ENCODE measurements at places on chromosomes 1 and 21.

- no peak for DNase-seq
Measured at GRCh38 chr1:190001187-190001586, 476.5 kb downstream of the BRINP3 start.

DNA sequence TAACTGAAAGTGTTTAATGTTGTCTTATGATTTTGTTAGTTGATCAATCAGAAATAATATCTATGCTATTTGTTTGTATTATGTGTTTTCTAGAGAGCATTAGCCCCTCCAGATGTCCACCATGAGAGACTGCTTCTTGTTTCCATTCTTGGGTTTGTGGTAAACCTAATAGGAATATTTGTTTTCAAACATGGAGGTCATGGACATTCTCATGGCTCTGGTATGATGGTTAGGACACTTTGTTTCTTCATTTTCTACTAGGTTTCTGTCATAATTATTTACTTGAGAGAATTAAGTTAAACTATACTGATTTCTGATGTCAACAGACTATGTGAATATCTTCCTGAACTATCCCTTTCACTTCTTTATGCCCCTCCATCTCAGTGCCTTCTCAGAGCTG, 16.1 kb downstream of the SLC30A7 start:
- no peak for DNase-seq

DNA sequence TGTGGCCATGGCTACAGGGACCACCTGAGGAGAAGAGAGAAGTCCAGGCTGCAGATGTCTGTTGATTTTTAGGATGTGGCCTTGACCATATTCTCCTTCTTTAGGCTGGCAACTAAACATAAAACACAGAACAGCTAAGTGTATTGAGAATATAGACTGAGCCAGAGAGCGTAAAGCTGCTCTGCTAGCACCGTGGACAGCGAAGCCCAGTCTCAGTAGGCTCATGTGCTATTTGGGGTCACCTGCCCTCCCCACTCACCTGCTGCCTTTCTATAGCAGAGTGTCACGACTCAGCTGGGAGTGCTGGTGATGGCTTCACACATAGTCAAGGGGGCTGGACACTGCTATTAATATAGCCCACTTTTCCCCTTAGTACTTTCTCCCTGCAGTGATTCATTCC, 278.5 kb downstream of the KCNH1 start:
- no peak for DNase-seq

DNA sequence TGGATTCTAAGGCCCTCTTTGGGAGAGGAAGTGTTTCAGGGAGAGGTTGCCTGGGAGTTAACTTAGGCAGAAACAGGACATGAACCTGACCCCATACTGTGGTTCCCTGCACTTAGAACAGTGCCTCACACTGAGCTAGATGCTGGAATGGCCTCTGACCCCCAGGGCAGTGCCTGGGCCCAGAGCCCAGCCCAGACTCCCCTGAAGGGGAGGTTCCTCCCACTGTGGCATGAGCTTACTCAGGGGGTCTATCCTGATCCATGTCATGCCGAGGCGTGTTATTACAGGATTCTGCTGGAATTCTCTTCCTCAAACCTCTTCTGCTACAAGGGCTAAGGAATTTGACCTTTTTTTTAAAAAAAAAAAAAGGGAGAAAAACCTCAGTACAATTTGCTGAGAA, 72.2 kb downstream of the MRPL37 start:
- no peak for DNase-seq

- no peak for DNase-seq
Measured at GRCh38 chr1:13620825-13621224, 37.2 kb downstream of the PDPN start.

- peak; percentile 88 for DNase-seq
Measured at GRCh38 chr1:201649761-201650622, 111.1 kb downstream of the NAV1 start.

- DNase-seq: no peak
Measured at GRCh38 chr1:16967962-16968361, 12.5 kb downstream of the MFAP2 start.

DNA sequence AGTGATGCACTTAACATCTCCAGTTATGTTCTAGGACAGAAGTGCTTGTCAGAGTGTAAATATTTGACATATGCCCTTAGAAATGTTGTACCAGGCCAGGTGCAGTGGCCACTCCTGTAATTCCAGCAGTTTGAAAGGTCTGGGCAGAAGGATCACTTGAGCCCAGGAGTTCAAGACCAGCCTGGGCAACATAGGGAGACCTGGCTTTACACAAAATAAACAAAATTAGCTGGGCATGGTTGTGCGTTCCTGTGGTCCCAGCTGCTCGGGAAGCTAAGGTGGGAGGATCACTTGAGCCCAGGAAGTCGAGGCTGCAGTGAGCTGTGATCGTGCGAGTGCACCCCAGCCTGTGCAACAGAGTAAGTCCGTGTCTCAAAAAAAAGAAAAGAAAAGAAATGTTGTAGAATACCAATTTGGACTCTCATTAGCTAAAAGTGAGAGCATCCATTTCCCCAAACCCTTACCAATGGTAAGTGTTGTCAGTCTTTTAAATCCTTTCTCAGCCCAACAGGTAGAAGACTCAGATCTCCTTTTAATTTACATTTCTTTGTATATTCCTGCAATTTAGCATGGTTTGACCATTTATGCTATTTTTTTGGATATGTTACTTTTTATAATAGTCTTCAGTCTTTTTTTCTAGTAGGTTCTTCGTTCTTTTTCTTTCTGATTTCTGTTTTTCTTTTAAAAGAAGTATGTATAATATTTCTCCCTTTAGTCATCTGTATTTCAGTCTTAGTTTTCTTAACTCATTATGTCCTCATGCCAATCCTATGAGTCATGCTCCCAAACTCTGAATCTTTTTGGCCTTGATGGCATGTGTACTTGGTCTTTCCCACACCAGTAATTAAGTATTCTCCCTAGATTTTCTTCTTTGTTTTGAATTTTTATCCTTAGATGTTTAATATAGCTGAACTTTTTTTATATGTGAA, 74.4 kb downstream of the CAMTA1 start:
- DNase-seq: no peak

DNA sequence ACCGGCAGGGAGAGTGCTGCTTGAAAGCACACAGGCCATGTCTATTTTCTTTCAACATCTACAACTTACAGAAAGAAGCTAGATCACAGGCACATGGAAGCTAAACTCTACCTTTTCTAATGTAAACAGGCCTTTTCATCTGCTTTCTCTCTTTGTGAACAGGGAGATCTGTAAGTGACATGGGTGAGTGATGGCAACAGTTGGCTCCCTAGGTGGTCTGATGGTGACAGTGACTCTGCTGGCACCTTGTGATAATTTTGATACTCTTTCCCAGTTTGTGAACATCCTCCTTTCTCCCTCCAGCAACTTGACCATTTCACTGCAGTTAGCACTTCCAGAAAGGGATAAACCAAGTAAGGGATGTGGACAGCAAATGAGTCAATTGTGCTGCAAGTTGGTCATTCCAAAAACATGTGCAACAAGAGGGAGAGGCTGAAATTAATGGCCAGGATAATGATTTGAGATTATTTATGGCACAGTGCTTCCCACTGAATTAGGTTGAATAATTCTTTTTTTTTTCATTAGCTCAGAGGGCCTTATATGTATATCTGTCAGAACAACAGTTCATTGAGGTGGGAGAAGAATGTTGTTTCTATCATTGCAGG, 89.5 kb downstream of the XCL2 start:
- DNase-seq: no peak

GRCh38 chr21:40516335-40516734, 330.6 kb downstream of the DSCAM start:
- DNase-seq: no peak

GRCh38 chr1:238336531-238336930, 445.8 kb upstream of the ZP4 start:
- DNase-seq: no peak

DNA sequence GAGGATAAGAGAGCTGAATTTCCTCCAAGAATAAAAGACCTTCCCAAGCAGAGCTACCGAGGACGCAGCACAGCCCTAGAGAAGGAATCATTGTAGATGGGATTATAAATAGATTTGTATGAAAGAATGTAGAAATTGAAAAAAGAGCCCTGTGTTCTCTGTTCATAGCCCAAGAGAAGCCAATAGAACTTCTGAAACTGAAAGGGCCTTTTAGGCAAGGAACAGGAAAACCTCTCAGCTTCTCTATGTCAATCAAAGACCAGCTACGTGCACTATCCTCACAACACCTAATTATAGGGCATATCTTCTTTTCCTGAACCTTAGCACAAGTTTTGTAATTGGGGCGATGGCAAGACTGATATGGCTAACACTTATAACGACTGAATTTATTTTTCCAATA, 192.4 kb upstream of the RNPC3 start:
- no peak for DNase-seq

DNA sequence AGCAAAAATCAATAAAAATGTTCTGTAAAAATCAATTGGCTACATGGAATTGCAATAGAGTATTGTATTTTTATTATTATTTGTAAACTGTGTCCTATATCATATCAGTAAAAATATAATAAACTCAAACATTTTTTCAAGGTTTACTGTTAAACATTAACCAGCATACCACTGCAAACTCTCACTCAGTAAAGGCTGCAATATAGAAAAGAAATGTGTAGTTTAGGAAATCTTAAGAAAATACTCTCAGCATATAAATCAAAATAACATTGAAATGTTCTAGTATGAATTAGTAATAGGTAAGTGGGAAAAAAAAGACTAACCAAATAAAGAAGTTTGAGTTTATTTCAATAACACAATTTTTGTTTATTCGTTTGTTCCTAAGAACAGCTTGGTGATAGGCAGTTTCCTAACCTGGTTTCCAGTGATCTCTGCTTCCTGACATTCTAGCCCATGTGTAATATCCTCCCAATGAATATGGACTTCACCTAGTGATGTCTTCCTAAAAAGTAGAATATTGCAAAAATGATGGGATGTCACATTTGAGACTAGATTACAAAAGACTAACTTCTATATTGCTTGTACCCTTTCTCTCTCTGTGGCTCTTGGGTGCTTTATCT, 870.1 kb downstream of the BRINP3 start:
- no peak for DNase-seq

GRCh38 chr1:119310301-119310700, 58.3 kb upstream of the HAO2 start:
- DNase-seq: no peak

DNA sequence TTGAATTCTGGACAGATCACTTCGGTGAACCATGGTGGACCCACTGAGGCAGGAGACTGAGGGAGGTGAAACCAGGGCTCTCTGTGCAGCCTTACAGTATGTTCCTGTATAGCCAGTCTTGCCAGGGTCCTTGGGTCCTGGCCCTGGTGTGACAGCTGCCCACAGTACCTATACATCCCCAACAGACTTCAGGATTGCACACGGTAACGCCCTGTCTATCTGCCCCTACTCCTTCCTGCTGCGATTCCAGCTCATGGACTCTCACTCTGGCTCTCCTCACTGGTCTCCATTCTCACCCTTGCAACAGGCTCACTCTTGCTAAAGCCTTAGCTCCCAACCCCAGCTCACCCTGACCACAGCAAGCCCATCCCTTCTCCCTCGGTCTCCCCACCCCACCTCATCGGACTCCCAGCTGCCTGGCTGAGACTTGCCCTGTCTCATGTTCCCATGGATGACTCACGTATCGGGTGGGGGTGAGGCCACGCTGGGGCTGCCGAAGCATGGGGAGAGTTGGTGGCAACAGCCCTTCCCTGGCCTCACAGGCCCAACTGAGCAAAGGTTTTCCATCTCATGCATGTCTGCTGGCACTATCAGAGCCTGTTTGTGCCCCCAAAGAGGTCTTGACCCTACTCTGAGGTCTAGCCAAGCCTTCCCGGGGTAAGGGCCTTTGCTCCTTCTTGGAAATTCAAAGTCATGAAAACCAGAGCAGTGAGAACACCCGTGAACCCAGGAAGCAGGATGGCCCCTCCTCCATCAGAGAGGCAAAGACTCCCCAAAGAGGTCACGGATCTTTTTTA, 7.1 kb downstream of the PHLDA3 start:
- DNase-seq: no peak

- DNase-seq: no peak
Measured at GRCh38 chr1:61754545-61754944, 12.3 kb downstream of the PATJ start.

- no peak for DNase-seq
Measured at GRCh38 chr1:26538480-26539412, 9.2 kb downstream of the RPS6KA1 start.

DNA sequence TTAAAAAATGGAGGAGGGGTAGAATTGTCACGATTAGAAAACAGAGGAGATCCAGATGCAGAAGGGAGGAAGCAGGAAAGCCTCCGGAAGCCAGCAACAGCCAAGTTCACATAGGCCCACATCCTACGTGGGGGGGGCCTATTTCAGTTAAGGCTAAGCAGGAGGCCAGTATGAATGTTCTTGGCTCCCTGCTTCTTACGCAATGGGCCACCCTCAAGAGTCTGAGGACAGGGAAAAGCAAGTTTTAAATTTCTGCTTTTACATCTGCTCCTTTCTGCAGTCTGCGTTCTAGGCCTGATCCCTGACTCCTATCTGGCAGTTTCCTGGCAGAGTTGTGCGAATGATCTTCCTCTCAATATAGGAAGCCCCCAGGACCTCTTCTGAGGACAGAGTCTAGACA, 30.6 kb downstream of the RABIF start:
- no peak for DNase-seq

DNA sequence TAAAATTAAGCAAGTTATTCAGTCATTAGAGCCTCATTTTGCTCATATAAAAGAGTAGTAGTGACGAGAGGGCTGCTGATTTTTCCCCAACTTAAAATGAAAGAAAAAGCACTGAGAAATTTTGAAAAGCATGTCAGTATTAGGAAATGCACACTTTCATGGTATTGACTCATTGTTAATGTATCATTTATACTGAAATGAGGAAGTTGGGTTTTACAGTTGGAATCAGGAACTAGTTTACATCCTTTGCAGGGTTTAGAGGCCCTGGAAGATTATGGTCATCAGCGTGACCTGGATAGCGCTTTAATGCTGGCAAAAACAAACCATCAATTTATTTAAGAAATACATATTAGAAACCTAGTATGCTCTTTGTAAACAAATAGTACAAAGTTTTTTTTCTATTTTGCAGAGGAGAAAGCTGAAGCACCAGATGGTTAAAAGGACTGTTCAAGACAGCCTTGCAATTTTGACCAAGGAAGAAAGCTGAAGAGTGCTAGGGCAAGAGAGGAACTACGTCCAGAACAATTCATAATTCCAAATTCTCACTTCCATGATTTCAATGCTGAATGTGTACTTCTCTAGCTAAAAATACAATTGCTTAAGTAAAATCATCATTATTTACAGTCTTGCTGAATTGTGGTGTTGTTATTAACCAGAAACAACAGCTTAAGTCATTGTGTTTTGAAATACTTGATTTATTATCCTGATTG, 94.8 kb upstream of the SGIP1 start:
- DNase-seq: no peak

GRCh38 chr1:245716561-245716960, 561.8 kb downstream of the KIF26B start:
- DNase-seq: no peak

GRCh38 chr1:112540226-112540794, 31.5 kb downstream of the WNT2B start:
- no peak for DNase-seq

DNA sequence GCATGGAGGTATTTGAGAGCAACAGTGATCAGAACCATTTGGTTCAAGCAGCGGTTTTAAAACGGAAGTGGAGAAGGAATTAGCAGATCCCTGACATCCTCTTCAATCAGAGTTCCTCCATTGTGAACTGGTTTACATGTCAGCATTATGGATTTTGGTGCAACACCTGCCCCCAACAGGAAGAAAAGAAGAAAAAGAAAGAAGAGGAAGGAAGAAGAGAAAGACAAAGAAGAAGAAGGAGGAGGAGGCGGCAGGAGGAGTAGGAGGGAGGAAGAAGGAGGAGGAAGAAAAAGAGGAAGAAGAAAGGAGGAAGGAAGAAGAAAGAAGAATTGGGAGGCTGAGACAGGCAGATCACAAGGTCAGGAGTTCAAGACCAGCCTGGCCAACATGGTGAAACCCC, 17.4 kb downstream of the NDUFS5 start:
- DNase-seq: no peak
